Esophagus muscularis mucosa (tissue), 4 donors: ENCODE measurements at places on chromosomes 11 and 22.
A peak's percentile ranks its signal among the peaks of the same experiment; 100 is the strongest.

DNA sequence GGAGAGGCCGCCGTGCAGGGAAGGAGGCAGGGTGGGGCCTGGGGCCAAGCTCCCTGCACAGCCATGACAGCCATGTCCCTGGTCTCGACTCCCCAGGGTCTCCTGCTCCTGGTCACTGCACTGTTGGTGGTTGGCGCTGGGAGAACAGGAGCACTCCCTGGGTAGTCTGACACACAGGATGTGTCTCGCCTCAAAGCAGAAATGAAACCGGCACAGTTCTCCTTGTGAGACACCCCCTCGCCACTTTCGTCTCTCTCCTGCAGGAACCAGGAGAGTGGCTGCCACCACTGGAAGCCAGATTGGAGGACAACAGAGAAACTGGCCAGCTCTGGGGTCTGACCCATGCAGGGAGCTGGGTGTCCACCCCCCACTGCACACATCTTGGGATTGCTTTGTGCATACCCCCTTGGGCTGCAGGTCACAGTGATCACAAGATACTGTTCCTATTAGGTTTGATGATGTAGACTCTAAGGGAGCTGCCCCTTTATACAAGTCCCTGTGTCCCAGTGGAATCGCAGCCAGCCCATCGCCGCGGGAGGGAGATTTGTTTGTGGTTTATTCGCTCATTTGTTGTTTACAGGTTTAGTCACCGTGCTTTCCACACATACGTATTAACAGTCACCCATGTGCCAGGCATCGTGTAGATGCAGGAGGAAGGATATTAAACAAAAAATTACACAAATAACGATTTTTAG lies 27.0 kb upstream of the YWHAH start:
- no peak for DNase-seq

- peak; percentile 50 for DNase-seq
Observed at GRCh38 chr11:6652182-6652581, 3.4 kb downstream of the DCHS1 start.

- no peak for DNase-seq
Observed at GRCh38 chr11:76322540-76322939, 58.4 kb downstream of the THAP12 start.

DNA sequence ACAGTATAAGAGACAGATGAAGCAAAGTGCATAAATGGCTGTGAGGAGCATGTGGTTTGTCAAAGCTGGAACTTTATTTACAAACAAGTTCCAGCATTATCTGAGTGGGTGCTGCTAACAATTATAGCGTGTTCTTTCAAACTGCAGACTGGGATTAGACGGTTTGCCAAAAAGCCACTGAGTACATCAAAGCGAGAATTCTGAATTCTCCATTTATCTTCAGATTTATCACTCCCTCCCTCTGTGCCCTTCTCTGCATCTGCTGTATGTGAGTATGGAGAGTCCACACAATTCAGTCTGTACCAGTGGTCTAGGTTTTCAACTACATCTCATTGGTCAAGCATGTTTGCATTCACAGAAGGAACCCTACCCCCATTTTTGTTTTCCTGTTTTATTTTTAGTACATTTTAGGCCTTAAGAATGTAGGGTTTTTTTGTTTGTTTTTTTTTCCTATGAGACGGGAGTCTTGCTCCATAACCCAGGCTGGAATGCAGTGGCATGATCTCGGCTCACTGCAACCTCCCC lies 18.1 kb upstream of the INCENP start:
- no peak for DNase-seq

- DNase-seq: no peak
Observed at GRCh38 chr11:17560281-17561110, 13.4 kb downstream of the OTOG start.

GRCh38 chr11:41308286-41308685 lies 151.2 kb downstream of the LRRC4C start:
- DNase-seq: no peak

DNA sequence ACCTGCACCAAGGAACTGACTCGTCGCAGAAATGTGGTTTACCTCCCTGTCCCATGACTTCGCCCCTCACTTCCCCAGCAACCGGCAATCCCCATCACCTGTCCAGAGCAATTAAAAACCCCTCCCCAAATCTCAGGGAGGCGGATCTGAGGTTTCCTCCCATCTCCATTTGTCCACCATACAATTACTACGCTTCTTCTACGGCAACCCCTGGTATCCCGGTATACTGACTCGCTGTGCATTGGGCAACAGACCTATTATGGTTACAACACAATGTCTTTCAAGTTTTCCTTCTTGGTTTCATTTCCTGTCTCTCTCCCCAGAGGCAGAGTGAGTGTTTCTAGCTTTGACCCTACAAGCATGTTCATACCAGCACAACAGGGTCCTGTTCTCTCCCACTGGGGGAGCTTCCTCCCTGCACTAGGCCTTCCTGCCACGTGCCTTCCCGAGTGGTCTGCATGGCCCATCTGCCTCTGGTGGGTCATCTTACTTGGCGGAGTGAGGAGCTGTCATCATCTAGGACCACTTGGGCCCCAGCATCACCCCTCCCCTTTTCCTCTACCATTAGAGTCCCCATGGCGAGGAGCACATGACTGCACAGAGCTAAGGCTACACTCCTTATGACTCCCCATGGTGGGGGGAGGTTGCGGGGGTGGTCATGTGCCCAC lies 30.3 kb upstream of the NAP1L4 start:
- no peak for DNase-seq
